ENCODE measurements at places on chromosomes 13 and 19. TPM values are rescaled to one million over a fixed set of nuclear protein-coding genes. Genes with fewer than 3 reads are reported as not detected.

The PSG7 gene
- total RNA-seq, result not detected

The FFAR3 gene
- not detected for total RNA-seq

GRCh38 chr19:964761-965694, 19.1 kb upstream of the WDR18 start:
- DNase-seq, result no peak

- DNase-seq, result no peak
These were observed 128.6 kb downstream of the TEX29 start for GRCh38 chr13:111449041-111449440.

DNA sequence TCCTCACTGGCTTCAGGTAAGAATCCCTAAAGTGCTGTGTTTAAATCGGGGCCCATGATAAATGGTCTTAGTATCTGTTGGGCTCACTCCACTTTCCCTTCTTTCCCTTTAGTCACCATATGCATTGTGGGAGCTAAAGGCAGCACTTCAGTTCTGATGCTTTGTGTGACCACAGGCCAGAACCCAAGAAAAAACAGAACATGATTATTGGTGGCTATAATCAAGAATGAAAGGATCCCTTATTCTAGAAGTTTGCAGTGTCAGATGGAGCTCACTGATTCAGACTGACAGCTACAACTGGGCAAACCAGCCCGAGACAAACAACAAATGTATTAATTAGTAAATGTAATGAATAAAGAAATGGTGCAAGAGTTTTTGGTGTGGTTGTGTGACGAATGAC, 57.3 kb upstream of the POMP start:
- DNase-seq, result no peak

GRCh38 chr13:38685974-38686576, 802 bp upstream of the FREM2 start:
- peak; percentile 15 for DNase-seq

Data from cardiac muscle cell (in vitro differentiated cells and primary cell).